ENCODE measurements at places on chromosomes 2 and 18. TPM values are rescaled to one million over a fixed set of nuclear protein-coding genes. Genes with fewer than 3 reads are reported as not detected.

METTL4 gene
- 10.5 TPM for total RNA-seq

DPYSL5 gene
- not detected for total RNA-seq

DPP10 gene
- 0.93 TPM for total RNA-seq

RMC1 gene
- total RNA-seq: 46.0 TPM

STPG4 gene
- 0.33 TPM for total RNA-seq

ALMS1 gene
- 19.3 TPM for total RNA-seq

SPC25 gene
- 6.9 TPM for total RNA-seq

KIF5C gene
- 1.5 TPM for total RNA-seq

TRIB2 gene
- total RNA-seq: 290 TPM

HOXD9 gene
- not detected for total RNA-seq

FAM161A gene
- total RNA-seq: 7.9 TPM

CYS1 gene
- total RNA-seq: 0.33 TPM

PLA2R1 gene
- total RNA-seq: 4.7 TPM

NEU2 gene
- total RNA-seq: not detected

NAT8 gene
- not detected for total RNA-seq

VAMP8 gene
- 38.2 TPM for total RNA-seq

GULP1 gene
- total RNA-seq: 51.0 TPM

MITD1 gene
- 20.6 TPM for total RNA-seq

NPPC gene
- total RNA-seq: not detected

ARHGAP25 gene
- total RNA-seq: 0.34 TPM

TCF4 gene
- 24.4 TPM for total RNA-seq

KIAA1328 gene
- total RNA-seq: 5.5 TPM

LHCGR gene
- not detected for total RNA-seq

LYG2 gene
- not detected for total RNA-seq

CSRNP3 gene
- total RNA-seq: 6.5 TPM

FEV gene
- total RNA-seq: not detected

MYCN gene
- not detected for total RNA-seq

SERPINB12 gene
- total RNA-seq: not detected

GALR1 gene
- total RNA-seq: not detected

ACVR1C gene
- total RNA-seq: 4.0 TPM

PRSS56 gene
- total RNA-seq: not detected

KHK gene
- 3.7 TPM for total RNA-seq

NFATC1 gene
- 2.0 TPM for total RNA-seq

RASGRP3 gene
- total RNA-seq: 3.5 TPM

ZNF385B gene
- total RNA-seq: not detected

ADAM23 gene
- 8.8 TPM for total RNA-seq

All from melanocyte of skin (primary cell).